ENCODE measurements at places on chromosomes 12 and 14. TPM values are rescaled to one million over a fixed set of nuclear protein-coding genes. Genes with fewer than 3 reads are reported as not detected.

- DNase-seq = no peak
Measured at GRCh38 chr12:14303661-14304155, 61.8 kb upstream of the ATF7IP start.

Gene BCL11B
- 209 TPM for total RNA-seq

DNA sequence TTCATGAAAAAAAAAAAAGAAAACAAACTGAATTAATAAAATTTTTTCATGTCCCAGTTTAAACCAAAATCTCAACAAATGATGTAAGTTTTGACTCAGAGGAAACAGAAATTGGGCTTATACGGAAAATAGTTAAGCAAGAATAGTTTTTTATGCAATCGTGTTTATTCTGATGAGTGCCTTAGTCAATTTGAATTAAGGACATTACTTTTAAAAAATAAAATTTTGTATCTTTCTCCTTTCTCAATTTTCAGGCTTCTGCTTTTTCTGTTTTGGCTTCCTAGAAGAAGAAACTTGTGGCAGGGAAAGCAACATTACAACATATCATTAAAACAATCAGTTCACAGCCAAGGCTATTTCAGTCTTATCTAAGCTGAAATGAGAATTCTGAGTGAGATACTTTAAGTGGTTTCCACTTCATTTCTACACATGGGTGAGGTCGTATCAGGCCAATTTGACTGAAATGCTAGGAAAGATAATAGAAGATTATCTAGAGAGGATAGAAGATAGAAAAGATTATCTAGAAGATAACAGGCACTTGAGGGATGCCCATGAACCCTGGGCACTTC is 52.4 kb downstream of the BCL2L14 start:
- no peak for DNase-seq

- DNase-seq = no peak
Measured at GRCh38 chr12:21607701-21608100, 3.1 kb upstream of the GYS2 start.

- DNase-seq = no peak
Measured at GRCh38 chr14:89401241-89401640, 15.8 kb downstream of the FOXN3 start.

DNA sequence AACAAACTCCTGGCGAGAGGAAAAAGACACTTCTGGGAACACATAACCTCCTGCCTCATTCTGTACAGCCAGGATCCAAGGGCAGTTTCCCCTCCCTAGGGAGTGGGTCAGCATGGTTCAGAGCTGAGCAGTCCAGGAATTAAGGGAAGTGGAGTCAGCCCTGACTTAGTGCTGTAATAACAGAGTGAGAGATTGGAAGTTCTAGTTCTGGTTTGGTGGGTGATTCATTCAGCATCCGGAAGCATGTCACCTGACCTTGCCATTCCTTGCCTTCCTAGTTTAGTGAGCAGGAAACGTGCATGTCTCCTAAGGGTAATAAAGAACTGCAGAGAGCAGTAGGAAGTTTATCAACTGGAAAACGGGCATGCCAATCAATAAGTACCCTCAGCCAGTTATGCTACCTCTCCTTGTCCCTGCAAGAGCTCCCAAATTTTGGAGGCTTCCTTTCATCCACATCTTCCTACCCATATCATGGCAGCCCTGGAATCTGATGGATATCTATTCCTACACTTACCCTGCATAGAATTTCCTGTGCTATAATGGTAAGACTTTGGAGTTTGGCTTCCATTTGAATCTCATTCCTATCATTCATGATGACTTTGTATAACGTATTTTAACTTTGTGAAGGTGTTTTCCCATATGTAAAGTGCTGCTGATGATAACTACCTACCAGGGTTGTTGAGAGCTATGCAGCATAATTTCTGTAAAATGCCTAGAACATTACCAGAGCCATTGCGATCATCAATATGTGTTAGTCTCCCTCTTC is 28.5 kb upstream of the MAGOHB start:
- DNase-seq = no peak

GRCh38 chr14:68651652-68652432 is 141.0 kb downstream of the ZFP36L1 start:
- no peak for DNase-seq

Gene WSCD2
- total RNA-seq = not detected

DNA sequence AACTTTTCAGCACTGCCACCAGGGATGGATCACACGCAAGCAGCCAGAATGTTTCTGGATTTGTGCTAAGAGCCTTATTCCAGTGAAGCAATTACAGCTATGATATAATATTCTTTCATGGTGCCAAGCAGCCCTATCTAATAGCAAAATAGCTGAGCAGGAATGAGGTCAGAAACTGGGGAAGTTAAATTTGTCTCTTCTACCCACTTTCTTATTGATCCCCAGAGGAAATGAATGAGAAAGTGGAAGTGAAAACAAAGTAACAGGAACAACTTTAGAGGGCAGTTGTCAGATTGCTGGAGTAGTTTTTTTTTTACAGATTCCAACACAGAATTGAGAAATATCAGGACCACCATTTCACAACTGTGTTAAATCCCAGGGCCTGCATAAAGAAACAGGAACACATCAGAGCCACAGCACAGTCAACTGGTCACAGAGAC is 44.8 kb downstream of the GCH1 start:
- no peak for DNase-seq

Gene INSM2
- total RNA-seq = not detected

Gene IQSEC3
- 19.3 TPM for total RNA-seq

DNA sequence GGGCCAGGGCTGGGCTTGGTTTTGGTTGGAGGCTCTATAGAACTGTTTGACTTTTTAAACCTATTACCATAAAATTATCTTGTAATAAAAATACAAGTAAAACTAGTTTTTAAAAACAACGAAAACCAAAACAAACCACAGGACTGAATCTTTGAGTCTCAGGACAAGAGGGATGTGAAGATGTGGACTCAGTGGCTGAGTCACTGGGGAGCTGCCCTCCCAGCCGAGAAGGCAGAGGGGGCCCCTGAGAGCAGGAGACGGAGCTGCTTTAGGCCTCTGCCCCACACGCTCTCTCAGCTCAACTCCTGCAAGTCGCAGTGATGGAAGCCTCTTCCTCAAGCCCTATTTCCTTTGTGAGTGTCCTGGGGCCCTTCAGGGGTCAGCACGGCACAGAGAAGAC is 59.0 kb downstream of the CDC42BPB start:
- no peak for DNase-seq

- DNase-seq = no peak
Measured at GRCh38 chr12:10218021-10218420, 5.3 kb downstream of the GABARAPL1 start.

Gene LRFN5
- total RNA-seq = not detected

DNA sequence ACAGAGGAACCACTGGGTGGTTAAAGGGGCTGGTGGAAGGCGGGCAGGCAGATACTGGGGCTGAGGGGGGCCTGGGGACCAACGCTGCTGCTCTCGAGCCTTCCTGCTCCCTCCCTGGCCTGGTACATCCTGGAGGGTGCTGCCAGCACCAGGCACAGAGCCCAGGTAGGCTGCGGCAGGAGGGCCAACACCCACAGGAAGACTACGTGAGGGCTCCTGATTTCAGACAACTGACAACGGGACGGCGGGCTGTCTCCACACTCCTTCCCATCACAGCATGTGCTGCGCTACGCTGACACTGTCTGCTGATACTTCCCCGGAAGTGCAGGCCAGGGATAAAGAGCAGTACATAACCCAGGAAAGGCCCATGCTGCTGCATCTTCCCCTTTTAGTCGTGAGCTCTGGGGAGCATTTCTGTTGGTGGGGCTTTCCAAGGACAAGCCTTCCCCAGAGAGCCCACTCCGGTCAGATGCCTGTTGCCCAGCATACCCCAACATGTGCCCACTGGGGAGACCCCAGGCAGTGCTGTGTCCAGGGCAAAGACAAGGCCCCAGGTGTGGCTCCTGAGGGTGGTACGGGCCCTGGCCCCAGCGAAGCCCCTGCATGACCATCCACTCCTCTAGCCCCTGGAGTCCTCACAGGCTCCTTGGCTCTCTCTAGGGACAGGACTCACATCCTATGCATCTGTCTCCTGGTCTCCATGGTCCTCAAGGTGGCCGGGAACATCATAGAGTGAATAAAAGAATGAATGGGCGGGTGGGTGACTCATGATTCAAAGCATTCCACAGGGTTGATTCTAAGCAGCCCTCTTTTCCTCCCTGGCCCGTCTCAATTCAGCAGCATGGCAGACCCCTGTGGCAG is 38.0 kb downstream of the CHGA start:
- DNase-seq = no peak

- no peak for DNase-seq
Measured at GRCh38 chr14:98909251-98909944, 362.6 kb downstream of the BCL11B start.

- no peak for DNase-seq
Measured at GRCh38 chr14:58635091-58635830, 2.5 kb upstream of the DACT1 start.

DNA sequence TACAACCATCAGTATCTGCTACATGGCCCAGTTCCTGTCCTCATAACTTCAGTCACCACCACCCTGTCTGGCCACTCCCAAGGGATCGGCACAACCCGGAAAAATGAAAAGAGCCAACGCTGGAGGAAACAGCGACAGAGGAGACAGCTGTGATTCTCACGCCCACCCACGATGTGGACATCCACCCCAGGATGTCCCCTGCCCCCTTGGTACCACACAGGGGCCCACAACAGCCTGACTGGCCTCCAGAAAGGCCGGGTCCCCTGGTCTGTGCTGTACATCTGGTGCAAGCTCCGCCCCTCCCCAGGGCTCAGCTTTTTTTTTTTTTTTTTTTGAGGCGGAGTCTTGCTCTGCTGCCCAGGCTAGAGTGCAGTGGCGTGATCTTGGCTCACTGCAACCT is 12.5 kb downstream of the RPS6KL1 start:
- DNase-seq = no peak

Gene SNRNP35
- total RNA-seq = 48.8 TPM

GRCh38 chr12:105461271-105461943 is 130.9 kb downstream of the C12orf75 start:
- DNase-seq = no peak

Gene TPPP2
- not detected for total RNA-seq

- DNase-seq = no peak
Measured at GRCh38 chr12:116332705-116333380, 55.4 kb upstream of the MED13L start.

- DNase-seq = no peak
Measured at GRCh38 chr12:13049816-13050215, 5.6 kb downstream of the FAM234B start.

Gene SPIC
- not detected for total RNA-seq

DNA sequence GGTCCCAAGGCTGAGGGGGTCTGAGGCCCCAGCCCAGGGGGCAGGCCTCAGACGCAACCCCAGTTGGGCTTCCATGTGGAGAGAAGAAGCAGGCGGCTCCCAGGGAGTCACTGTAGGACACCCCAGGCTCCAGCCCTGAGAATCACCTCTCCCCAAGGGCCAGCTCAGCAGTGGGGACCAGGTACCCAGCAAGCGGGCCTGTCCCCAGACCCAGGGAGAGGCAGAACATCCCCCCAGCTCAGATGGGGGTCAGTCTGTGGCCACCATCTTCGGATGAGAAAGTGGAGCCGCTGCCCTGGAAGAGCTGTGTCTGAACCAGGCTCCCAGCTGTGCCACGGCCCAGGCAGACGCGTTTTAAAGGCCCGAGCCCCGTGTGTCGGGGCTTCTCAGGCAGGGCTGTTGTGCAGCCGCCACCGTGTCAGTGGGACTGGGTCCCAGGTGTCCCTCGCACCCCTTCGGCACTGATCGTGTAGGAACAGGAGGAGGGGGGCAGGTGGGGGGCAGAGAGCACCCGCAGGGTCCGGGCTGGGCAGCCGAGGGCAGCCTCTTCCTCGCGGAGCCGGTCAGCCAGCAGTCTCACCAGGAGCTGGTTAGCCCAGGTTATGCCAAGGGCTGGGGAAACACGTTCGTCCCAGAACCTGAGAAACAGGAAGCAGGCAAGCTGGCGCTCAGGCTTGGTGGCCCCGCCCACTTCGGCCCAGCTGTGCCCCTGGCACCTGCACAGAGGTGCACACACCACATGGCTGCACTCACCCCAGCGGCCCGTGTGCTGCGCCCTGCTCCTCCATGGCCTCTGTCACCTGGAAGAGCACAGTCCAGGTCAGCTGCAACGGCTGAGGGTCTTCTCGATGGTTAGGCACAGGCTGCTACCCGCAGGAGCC is 16.6 kb downstream of the XRCC3 start:
- no peak for DNase-seq

Gene HOTAIR
- not detected for total RNA-seq

All from naive thymus-derived CD8-positive, alpha-beta T cell (primary cell).